A549 treated with dexamethasone at 1 μM for 4 hours (cell line): ENCODE measurements at places on chromosomes 7 and 10. TPM values are rescaled to one million over a fixed set of nuclear protein-coding genes. Genes with fewer than 3 reads are reported as not detected.

Gene DRGX
- 0.05 TPM in 2 of 5 replicates, not detected in the others for total RNA-seq

Gene HTR5A
- total RNA-seq: not detected in 5 replicates

Gene POLR3A
- 10.8 to 15.5 TPM (median 14.4 TPM) in 5 replicates for total RNA-seq

Gene SLC18A3
- 0.04 to 0.06 TPM in 2 of 5 replicates, not detected in the others for total RNA-seq

Gene PRLHR
- total RNA-seq: 0.01 TPM in 1 of 5 replicates, not detected in the others

Gene AKAP9
- 11.8 to 16.9 TPM (median 15.3 TPM) in 5 replicates for total RNA-seq

Gene CYP2C8
- total RNA-seq: not detected in 5 replicates

Gene SRRM3
- 9.5 to 13.5 TPM (median 11.7 TPM) in 5 replicates for total RNA-seq

Gene BLNK
- total RNA-seq: 0.09 TPM in 1 of 5 replicates, not detected in the others

Gene NODAL
- 0.05 TPM in 1 of 5 replicates, not detected in the others for total RNA-seq

Gene CALML3
- 0.02 TPM in 1 of 5 replicates, not detected in the others for total RNA-seq

Gene NKX6-2
- 0.35 to 0.62 TPM (median 0.53 TPM) in 5 replicates for total RNA-seq

Gene GATA3
- 3.3 to 5.3 TPM (median 4.8 TPM) in 5 replicates for total RNA-seq

Gene RADIL
- total RNA-seq: 1.2 to 1.9 TPM (median 1.7 TPM) in 5 replicates

Gene ASAH2
- total RNA-seq: 1.7 to 3.1 TPM (median 2.8 TPM) in 5 replicates

Gene PTN
- not detected in 5 replicates for total RNA-seq

Gene TRA2A
- total RNA-seq: 75.6 to 84.8 TPM (median 80.0 TPM) in 5 replicates

Gene SFTPA1
- not detected in 5 replicates for total RNA-seq

Gene CACNA2D1
- total RNA-seq: 6.0 to 14.6 TPM (median 10.4 TPM) in 5 replicates

Gene MYO1G
- 0.14 to 0.33 TPM (median 0.26 TPM) in 5 replicates for total RNA-seq

Gene PDCD11
- total RNA-seq: 32.9 to 42.0 TPM (median 39.9 TPM) in 5 replicates

Gene SLC26A4
- total RNA-seq: 0.02 to 0.11 TPM (median 0.06 TPM) in 5 replicates

Gene ZNF425
- 1.1 to 1.9 TPM (median 1.5 TPM) in 5 replicates for total RNA-seq

Gene SPDYE5
- total RNA-seq: not detected in 5 replicates

Gene NSUN5
- 53.4 to 63.0 TPM (median 61.8 TPM) in 5 replicates for total RNA-seq

Gene JAKMIP3
- 0.59 to 1.1 TPM (median 0.82 TPM) in 5 replicates for total RNA-seq

Gene AZGP1
- 0.21 to 0.22 TPM in 2 of 5 replicates, not detected in the others for total RNA-seq

Gene NPFFR1
- total RNA-seq: 0.01 to 0.02 TPM (median 0.01 TPM) in 4 of 5 replicates, not detected in the other

Gene GHRHR
- total RNA-seq: 0.06 TPM in 1 of 5 replicates, not detected in the others

Gene PODXL
- total RNA-seq: 32.8 to 51.5 TPM (median 41.3 TPM) in 5 replicates

Gene SSC4D
- total RNA-seq: 0.97 to 1.5 TPM (median 1.3 TPM) in 5 replicates

Gene HSPA12A
- total RNA-seq: 7.0 to 10.6 TPM (median 10.3 TPM) in 5 replicates

Gene CCDC7
- 0.46 to 0.93 TPM (median 0.71 TPM) in 5 replicates for total RNA-seq

Gene ANXA7
- total RNA-seq: 108 to 114 TPM (median 109 TPM) in 5 replicates

Gene GIMAP8
- total RNA-seq: not detected in 5 replicates

Gene PTF1A
- total RNA-seq: not detected in 5 replicates

Gene RASA4B
- 0.70 to 2.3 TPM (median 2.0 TPM) in 5 replicates for total RNA-seq

Gene CYP51A1
- 47.8 to 55.6 TPM (median 48.9 TPM) in 5 replicates for total RNA-seq

Gene STAMBPL1
- 23.9 to 28.3 TPM (median 25.7 TPM) in 5 replicates for total RNA-seq

Gene ANKRD1
- 35.0 to 54.9 TPM (median 47.3 TPM) in 5 replicates for total RNA-seq

Gene CALCR
- 0.05 to 0.08 TPM (median 0.06 TPM) in 3 of 5 replicates, not detected in the others for total RNA-seq

Gene CRTAC1
- 1.1 to 1.7 TPM (median 1.5 TPM) in 5 replicates for total RNA-seq

Gene NPSR1
- not detected in 5 replicates for total RNA-seq

Gene TAS2R4
- total RNA-seq: 0.11 to 0.17 TPM (median 0.11 TPM) in 5 replicates

Gene SUN3
- 0.13 to 0.16 TPM in 2 of 5 replicates, not detected in the others for total RNA-seq

Gene VPS37D
- total RNA-seq: 3.1 to 5.0 TPM (median 4.5 TPM) in 5 replicates

Gene ATP6V1F
- 238 to 300 TPM (median 251 TPM) in 5 replicates for total RNA-seq

Gene RBP4
- 4.9 to 13.0 TPM (median 9.9 TPM) in 5 replicates for total RNA-seq

Gene OR6B1
- not detected in 5 replicates for total RNA-seq

Gene ZNF365
- total RNA-seq: 0.68 to 1.1 TPM (median 0.93 TPM) in 5 replicates

Gene ZNF503
- 5.3 to 9.1 TPM (median 8.4 TPM) in 5 replicates for total RNA-seq

Gene TMEM213
- total RNA-seq: not detected in 5 replicates

Gene C1QL3
- 0.05 TPM in 1 of 5 replicates, not detected in the others for total RNA-seq

Gene GIMAP5
- total RNA-seq: 0.09 TPM in 2 of 5 replicates, not detected in the others

Gene PRTFDC1
- total RNA-seq: 15.0 to 18.0 TPM (median 16.6 TPM) in 5 replicates

Gene ACBD7
- total RNA-seq: 1.2 to 1.5 TPM (median 1.4 TPM) in 5 replicates

Gene EGR2
- total RNA-seq: 0.21 to 0.50 TPM (median 0.38 TPM) in 5 replicates

Gene OGDHL
- total RNA-seq: 0.41 to 0.60 TPM (median 0.50 TPM) in 5 replicates

Gene PRRT4
- 0.15 to 0.58 TPM (median 0.26 TPM) in 5 replicates for total RNA-seq
